ENCODE measurements at places on chromosomes 1 and 21. TPM values are rescaled to one million over a fixed set of nuclear protein-coding genes. Genes with fewer than 3 reads are reported as not detected.

GRCh38 chr1:5743435-5744095 is 248.7 kb downstream of the NPHP4 start:
- peak; percentile 18 for DNase-seq

GRCh38 chr1:112520166-112520565 is 11.4 kb downstream of the WNT2B start:
- no peak for DNase-seq

DNA sequence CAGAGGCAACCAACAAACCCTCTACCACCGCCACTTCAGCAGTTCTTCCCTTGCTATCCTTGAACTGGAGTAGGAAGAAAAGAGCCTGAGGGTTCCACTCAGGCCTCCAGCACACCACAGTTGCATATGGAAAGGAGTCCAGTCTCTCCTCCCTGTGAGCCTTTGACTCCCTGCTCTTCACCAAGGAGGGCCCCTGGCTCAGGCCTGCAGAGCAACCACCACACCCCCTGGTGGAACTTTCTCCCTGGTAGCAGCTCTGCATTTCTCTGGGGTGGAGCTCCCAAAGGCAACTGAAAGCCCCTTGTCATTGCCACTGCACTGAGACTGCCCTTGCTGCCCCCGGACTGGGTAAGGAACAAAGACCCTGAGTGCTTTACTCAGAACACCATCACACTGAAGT is 1021.5 kb upstream of the ADGRL2 start:
- DNase-seq, result no peak

DNA sequence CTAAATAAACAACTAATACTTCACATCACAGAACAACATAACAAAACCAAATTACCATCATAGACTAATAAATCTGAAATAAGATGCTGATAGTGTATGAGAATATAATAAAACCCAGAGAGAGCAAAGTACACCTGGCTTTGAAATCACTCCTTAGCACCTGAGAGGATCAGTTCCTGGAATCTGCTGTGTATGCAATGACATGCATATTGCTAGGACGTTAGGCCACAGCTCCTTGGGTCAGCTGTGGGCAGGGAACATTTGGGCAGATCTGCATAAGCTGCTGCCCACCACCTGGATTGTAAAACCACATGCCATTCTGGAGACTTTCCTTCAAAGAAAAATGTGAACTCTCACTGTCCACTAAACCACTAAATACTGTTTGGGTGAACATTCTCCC is 81.1 kb downstream of the NR5A2 start:
- DNase-seq, result no peak

- DNase-seq, result no peak
Observed at GRCh38 chr1:37878071-37878470, 18.7 kb upstream of the MTF1 start.

DNA sequence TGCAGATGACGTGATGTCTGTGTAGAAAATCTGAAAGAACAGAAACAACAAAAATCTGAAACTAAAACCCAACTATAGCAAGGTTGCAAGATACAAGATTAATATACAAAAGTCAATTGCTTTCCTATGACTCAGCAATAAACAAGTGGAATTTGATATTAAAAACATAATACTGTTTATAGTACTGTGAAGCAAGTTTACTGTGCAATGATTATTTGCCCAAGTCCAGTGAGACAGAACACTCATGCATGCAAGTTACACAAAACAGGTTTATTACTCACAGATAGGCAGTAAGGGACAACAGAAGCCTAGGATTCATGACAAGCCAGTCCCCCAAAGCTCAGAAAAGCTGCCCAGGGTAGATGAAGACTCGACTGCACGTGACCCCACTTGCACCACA is 62.4 kb upstream of the RAB4A start:
- DNase-seq, result no peak

DNA sequence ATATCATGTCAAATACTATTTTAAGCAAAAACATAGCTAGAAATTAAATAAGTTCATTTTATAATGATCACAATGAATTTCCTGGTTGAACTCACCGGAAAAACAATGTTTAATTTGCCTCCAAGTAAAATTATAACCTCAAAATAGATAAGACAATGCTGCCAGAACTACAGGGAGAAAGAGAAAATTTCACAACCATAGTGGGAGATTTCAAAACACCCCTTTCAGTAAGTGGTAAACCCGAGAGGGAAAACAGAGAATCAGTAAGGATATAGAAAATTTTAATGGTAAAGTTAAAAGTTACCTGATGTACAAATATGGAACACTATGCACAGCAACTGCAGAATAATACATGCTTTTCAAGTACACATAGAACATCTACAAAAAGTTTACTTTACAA is 43.2 kb upstream of the PLA2G4A start:
- no peak for DNase-seq

DNA sequence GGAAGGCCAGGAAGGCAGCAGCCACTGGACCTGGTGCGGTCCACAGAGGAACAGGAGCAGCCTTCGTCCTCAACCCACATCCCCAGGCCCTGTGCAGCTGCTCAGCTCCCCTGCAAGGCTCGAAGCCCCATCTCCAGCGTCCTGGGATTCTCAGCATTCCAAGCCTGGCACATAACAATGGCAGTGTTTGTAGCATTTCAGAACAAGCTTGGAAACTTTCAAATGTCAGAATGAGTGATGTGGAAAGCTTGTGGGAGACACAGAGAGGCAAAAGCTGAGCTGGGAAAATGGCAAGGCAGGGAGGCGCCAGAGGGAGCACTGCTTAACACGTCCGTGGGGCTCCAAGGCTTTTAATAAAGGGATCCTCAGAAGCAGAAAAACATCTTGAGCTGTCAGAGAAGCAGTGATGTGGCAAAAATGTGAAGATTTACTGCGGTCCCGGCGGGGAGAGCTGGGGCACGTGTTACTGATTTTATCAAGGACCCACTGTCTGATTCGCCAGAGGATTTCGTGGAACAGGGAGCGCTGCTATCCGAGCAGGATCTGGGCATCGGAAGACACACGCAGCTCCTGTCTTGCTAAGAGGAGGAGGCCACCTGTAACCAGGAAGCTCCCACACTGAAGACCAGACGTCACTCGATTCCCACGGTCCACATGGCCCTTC is 38.1 kb downstream of the TOMM20 start:
- DNase-seq, result no peak

- DNase-seq, result no peak
Observed at GRCh38 chr1:185479796-185480195, 162.8 kb upstream of the IVNS1ABP start.

DNA sequence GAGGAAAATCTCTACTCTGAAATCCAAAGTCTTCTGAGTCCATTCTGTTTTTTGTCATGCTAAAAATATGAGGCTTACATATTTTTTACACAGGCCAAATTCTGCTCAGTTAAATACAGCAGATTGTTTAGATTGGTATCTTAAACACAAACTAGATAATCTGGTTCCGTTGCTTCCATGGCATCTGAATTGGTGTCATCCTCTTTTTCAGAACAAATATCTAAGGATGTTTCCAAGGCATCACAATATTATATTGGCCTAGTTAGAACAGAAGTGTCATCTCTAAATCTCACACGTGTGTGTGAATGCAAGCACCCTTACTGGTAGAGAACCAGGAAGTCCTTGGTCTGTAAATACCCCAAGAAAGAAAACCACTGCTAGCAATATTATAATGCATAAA is 151.2 kb downstream of the NRIP1 start:
- no peak for DNase-seq

GRCh38 chr1:37028981-37029617 is 5.2 kb downstream of the GRIK3 start:
- DNase-seq, result no peak

- peak; percentile 36 for DNase-seq
Observed at GRCh38 chr1:3464649-3465025, 10.2 kb downstream of the ARHGEF16 start.

- DNase-seq, result no peak
Observed at GRCh38 chr1:93205892-93206566, 25.5 kb downstream of the CCDC18 start.

DNA sequence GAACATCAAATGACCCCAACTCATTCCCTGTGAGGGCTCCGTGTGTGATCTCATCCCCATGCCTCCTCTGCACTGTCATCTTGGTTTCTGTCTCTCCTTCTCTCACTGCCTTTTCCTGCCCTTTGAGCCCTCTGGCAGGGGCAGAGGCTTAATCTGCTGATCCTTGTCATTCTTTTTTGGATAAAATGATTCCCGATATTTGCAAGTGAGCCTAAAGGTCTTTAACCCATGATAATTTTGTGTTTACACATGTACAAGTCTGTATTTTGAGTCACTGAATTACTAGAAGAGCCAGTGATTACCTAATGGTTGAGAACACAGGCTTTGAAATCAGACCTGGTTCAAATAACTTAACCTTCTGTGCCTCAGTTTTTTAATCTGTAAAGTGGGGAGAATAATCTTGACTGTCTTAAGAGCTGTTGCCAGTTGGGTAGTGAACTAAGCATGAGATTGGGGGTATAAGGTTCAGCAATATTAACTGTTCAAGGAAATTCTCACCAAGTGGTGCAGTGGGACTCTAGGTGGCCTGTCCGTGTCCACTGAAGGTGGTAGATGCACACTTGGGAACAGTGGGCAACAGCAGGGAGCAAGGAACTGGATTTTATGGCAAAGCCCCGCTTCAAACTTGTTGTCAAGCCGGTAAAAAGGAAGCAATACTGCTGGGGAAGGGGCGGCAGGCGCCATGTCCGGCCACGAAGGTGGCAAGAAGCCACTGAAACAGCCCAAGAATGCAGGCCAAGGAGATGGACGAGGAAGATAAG is 1.6 kb downstream of the ECHDC2 start:
- no peak for DNase-seq

DNA sequence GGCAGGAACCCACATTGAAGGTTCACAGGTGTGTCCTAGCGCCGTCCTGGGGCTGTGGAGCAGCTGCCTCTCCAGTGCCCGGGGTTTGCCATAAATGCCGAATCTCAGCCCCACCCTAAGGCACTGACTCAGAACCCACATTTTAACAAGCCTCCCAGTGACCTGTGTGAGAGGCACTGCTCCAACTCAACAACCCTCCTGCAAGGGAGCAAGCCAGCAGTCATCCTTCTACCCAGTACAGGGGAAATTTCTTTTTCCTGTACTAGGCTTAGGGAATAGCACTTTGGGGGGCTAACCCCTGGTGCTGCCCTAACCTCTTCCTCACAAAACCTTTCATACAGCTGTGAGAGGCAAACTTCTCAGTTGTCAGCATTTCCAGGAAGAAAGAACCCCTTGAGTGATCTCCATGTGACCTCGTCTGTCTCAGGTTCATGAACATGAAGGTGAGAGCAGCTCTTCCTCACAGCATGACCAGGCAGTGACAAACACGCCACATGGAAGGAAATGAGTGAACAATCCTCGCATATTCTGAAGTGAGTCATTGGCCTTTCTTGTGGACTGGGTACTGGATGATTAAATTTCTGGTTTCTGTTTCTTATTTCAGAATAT is 11.4 kb upstream of the BCAR3 start:
- DNase-seq, result no peak

GRCh38 chr1:24970399-24970753 is 40.3 kb upstream of the RUNX3 start:
- DNase-seq, result no peak

GRCh38 chr1:66351478-66351877 is 182.5 kb upstream of the SGIP1 start:
- DNase-seq, result no peak

GRCh38 chr1:150760013-150760412 is 5.6 kb downstream of the CTSS start:
- DNase-seq, result no peak

- no peak for DNase-seq
Observed at GRCh38 chr1:41239988-41240610, 2.0 kb downstream of the SCMH1 start.

GRCh38 chr1:108575375-108575774 is 15.5 kb downstream of the EEIG2 start:
- no peak for DNase-seq

- no peak for DNase-seq
Observed at GRCh38 chr1:23191199-23191598, 22.5 kb upstream of the LUZP1 start.

DNA sequence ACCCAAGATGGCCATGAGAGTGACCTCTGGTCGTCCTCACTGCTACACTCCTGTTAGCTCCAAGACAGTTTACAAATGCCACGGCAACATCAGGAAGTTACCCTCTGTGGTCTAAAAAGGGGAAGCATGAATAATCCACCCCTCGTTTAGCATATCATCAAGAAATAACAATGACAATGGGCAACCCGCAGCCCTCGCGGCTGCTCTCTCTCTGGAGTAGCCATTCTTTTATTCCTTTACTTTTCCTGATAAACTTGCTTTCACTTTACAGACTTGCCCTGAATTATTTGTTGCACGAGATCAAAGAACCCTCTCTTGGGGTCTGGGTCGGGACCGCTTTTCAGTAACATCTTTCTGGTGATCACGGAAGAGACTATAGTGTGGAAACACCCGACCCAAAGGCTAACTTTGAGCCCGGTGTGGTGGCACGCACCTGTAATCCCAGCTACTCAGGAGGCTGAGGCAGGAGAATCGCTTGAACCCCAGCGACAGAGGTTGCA is 19.8 kb upstream of the COX20 start:
- peak; percentile 62 for DNase-seq

DNA sequence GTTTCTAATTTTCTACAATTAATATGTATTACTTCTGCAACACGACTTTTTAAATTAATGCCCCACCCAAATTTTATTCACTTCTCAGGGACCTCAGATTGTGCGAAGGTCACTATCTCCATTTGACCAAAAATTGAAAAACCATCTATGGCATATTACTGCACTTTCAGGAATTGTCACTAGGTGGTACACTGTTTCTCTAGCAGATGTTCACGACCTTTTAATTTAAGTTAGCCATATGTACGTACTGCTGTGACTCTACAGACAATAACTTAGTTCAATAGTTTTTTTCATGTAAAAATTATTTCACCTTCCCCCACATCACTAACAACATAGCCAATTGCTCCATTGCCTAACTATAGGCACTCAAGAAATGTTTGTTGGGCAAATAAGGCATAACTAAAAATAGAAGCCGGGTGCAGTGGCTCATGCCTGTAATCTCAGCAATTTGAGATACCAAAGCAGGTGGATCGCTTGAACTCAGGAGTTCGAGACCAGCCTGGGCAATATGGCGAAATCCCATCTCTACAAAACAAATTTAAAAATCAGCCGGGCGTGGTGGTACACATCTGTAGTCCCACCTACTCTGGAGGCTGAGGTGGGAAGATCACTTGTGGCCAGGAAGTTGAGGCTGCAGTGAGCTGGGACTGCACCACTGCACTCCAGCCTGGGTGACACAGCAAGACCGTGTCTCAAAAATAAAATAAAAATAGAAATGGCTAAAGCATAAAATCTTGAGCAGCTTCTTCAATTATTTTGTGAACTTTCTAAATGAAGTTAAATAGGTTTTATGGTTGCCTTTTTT is 75.7 kb upstream of the PKN2 start:
- DNase-seq, result no peak

DNA sequence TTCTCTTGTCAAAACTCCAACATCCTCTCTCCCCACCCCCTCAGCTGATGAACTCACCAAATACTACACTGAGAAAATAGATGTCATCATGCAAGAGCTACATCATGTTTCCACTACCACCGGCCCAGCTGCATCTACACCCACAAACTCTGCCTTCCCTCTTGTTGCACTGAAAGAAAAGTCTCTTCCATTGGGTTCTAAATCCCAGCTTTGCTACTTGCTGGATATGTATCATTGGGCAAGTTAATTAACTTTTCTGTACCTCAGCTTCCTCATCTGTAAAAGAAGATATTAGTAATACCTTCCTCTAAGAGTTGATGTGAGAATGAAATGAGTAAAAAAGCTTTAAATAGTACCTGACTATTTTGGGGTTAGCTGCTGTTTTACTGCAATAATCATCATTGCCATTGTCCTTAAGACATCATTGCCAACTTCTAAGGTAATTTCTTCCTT is 108.6 kb downstream of the OLFML2B start:
- no peak for DNase-seq

CFHR2 gene
- total RNA-seq, result not detected

APOBEC4 gene
- total RNA-seq, result 3.0 TPM

FCRL5 gene
- 1.2 TPM for total RNA-seq

PTGFRN gene
- total RNA-seq, result 31.1 TPM

TMEM61 gene
- total RNA-seq, result 2.7 TPM

KCNC4 gene
- total RNA-seq, result 10.0 TPM

IFNLR1 gene
- 11.7 TPM for total RNA-seq
